ENCODE measurements at places on chromosomes 7 and 10.

GRCh38 chr7:41886262-41886900 lies 183.5 kb upstream of the INHBA start:
- no peak for DNase-seq

- no peak for DNase-seq
Measured at GRCh38 chr7:27367933-27368549, 125.4 kb downstream of the EVX1 start.

DNA sequence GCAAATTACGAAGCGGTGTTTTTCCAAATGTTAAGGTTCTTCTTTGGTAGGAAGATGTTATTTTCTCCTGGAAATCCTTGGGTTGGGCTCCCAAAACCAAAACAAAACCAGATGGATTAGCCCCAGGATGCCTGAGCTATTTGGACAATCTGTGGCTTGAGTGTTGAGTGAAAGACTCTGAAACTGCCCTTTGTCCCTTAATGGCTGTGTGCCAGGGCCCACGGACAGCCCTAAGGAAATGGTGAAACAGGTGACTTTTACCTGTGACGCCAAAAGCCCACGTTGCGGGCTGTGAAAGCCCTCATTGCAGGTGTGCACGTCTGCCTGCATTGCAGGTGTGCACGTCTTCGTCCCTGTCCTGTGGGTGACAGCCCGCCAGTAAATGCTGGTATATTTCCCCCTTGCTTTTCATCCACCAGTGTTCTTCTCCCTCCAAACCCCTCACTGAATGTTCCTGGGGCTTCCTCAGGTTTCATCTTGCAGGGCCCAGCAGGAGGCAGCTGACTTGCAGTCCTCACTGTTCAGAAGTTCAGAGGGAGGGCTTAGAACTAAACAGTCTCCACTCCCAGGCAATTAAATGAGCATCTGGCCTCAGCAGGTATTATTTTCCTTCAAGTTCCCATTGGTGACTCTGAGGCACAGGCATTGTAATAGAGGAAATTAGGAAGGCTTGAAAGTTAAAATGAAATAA lies 10.7 kb downstream of the PFKP start:
- DNase-seq, result no peak

DNA sequence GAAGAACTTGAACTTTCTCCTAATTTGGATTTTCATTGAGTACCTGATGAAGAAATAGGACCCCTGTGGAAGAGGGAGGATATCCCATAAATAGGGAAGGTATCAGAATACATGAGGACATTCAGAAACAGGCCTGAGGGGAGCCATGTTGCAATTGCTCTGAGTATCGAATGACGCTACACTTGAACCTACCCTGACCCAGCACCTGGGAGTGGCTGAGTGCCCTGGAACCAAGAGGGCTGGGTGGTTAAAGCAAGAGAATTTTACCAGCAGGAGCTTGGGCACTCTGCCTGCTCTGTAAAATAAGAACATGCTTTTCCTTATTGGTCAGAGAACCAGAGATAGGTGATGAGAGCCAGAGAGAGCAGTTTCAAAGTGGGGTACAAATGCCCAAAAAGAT lies 7.2 kb downstream of the NEUROD6 start:
- no peak for DNase-seq

- no peak for DNase-seq
Measured at GRCh38 chr10:3421537-3422257, 249.1 kb upstream of the PITRM1 start.

GRCh38 chr10:8663131-8663530 lies 608.6 kb downstream of the GATA3 start:
- DNase-seq, result no peak

- DNase-seq, result no peak
Measured at GRCh38 chr10:108421266-108421665, 1256.8 kb upstream of the SORCS1 start.

DNA sequence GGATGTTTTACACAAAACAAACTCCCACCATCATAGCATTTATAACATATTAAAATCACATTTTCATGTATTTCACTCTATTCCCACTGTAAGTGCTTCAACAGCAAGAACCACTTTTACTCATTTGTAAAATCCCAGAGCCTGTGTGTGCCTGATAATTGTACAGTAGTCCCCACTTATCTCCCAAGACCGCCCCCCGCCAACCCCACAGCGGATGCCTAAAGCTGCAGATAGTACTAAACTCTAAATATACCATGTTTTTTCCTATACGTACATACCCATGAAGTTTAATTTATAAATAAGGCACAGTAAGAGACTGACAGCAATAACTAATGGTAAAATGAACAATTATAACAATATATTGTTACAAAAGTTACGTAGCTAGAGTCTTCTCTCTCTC lies 33.5 kb downstream of the EZH2 start:
- DNase-seq, result no peak

- no peak for DNase-seq
Measured at GRCh38 chr7:26413007-26413691, 121.5 kb downstream of the SNX10 start.

GRCh38 chr10:79266543-79267312 lies 80.5 kb upstream of the PPIF start:
- DNase-seq, result peak; percentile 59

- no peak for DNase-seq
Measured at GRCh38 chr7:30927040-30927439, 15.4 kb downstream of the AQP1 start.

DNA sequence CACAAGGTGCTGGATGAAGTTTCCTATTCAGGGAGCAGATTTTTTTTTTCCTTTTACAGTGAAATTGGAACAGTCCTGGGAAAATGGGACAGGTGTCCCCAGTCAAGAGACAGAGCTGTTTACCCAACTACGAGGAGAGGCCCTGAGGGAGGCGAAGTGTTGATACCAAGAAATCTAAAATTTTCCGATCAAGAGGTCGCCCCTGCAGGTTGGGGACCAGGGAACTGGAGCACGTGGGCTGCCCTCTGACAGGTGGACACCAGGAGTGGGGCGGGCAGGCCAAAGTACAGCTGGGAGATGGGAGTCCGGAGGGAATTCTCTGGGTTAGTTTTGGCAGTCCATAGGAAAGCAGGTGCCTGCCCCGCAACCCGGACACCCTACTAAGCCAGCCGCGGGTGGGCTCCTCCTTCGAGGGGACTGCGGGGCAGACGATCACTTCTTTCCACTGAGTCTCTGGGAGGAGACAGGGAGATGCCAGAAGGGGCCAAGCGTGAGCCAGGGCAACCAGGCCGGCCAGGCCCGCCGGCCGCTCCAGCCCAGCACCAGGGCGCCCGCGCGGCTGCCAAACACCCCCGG lies 965 bp upstream of the CAMK1D start:
- DNase-seq, result no peak

- no peak for DNase-seq
Measured at GRCh38 chr7:36562121-36562520, 162.2 kb downstream of the AOAH start.

DNA sequence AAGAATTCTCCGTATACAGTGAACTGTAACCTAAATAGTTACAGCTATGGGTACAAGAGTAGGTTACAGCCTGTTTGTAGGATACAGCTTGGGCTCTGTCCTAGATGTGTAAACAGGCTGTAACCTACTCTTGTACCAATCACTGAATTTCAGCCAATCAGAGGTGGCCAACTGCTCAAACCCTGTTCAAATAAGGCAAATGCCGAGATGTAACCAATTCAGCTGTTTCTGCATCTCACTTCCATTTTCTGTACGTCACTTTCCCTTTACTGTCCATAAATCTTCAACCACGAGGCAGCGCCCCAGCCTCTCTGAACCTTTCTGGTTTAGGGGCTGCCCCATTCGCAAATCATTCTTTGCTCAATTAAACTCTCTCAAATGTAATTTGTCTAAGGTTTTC lies 8.3 kb upstream of the MMP21 start:
- DNase-seq, result no peak

- no peak for DNase-seq
Measured at GRCh38 chr7:50146692-50147091, 53.6 kb upstream of the ZPBP start.

DNA sequence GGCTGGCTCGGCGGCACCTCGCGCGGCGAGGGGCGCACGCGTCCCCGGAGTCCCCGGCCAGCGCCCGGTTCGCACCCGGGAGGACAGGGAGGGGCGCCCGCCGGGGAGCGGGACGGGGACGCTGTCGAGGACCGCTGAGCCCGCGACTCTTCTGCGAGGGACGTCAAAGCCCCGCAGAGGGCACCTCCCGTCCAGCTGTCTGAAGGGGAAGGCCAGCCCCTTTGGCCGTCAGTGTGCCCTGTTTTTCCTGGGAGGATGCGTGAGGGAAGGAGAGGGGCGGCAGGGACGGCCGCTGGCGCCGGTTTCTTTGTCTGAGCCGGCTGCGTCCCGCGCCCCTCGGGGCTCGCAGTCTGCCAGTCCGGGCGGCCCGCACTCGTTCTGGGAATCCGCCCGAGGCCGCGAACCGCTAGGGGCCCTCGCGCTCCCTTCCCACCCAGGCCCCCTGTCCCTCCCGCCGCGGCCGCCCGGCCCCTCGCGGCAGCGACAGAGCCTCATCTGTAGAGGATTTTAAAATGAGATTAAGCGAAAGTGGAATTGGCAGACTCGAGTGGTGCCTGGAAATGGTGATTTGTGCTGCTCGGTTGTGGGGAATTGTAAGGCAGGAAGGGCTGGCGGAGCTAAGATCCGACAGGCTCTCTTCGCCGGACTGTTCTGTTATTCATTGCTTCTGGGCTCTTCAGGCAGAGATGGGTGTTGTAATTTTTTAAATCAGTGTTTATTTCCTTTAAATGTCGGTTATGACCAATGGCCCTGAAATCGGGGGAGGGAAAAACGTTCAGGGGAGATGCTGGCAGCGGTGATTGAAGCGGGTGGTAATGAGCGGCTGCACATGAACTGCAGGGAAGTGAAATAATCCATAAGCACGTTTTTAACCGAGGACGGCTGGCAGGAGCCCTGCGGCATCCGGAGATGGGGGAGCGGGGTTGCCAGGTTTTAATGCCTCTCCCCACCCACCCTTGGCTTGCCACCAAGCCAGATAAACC lies 618 bp upstream of the RELN start:
- no peak for DNase-seq

DNA sequence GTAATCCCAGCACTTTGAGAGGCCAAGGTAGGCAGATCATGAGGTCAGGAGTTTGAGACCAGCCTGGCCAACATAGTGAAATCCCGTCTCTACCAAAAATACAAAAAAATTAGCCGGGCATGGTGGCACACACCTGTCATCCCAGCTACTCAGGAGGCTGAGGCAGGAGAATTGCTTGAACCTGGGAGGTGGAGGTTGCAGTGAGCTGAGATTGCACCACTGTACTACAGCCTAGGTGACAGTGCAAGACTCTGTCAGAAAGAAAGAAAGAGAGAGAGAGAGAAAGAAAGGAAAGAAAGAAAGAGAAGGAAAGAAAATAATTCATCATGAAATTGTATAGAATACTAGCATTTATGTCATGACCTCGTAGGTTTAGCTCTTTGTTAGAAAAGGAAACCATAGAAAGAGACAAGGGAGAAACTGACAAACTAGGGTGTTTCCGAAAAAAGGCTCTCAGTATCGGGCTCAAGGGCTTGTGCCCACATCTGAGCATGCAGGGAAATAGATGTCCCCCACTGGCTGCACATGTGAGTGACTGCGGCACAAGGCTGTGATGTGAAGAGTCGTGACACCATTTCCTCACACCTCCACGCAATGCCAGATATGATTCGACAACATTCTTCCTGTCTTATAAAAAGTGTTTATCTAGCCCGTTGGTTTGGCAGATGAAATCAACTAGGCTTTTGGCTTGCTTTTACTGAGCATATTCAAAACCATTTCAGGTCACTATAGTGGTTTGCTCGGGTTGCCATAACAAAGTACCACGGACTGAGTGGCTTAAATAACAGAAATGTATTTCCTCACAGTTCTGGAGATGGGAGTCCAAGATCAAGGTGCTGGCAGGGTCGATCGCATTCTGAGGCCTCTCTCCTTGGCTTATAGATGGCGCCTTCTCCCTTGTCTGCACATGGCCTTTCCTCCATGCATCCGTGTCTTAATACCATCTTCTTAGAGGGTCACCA lies 2.0 kb downstream of the SRGN start:
- no peak for DNase-seq

GRCh38 chr7:94170836-94171235 lies 166.7 kb upstream of the BET1 start:
- no peak for DNase-seq

DNA sequence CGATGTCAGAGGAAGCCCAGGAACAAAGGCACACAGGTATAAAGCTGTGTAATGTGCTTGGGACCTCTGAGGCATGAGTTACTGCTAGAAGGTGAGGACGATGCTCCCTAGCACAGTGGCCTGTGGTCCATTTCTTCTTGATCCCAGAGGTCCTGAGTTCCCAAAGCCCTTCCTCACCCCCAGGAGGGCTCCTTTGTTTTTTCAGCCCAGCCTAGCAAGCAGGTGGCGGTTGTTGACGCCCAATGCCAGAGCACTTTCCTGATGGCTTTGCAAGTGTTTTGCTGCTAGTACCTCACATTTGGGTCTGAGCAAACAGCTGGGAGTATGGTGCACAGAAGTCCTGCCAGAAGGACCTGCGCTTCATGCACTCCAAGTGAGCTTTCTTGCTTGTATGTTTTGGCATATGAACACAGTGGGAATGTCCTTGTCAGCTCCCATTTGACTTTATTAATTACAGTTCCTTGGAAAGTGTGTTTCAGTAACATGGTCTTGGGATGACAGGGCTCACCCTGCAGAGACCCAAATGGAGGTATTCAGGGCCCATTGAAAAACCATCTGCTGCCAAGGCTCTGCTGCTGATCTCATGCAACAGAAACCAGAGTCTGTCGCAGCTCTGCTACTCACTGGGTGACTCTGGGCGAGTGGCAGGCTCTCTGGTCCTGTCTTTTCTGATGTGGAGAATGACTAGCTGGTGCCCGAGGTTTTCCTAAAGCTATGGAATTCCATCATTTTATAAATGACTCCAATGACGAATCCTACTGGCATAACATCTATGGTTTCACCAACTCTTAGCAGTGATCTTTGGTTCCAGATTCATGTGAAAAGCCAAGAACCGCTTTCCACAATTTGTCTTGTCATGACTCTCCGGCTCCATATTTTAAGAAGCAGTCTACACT lies 134.9 kb downstream of the ARID5B start:
- no peak for DNase-seq

GRCh38 chr7:54180796-54181195 lies 361.4 kb upstream of the VSTM2A start:
- no peak for DNase-seq

GRCh38 chr7:27091941-27092818 lies 3.6 kb downstream of the HOXA1 start:
- DNase-seq, result no peak

- peak; percentile 63 for DNase-seq
Measured at GRCh38 chr10:72274730-72275350, 1.1 kb downstream of the DDIT4 start.

DNA sequence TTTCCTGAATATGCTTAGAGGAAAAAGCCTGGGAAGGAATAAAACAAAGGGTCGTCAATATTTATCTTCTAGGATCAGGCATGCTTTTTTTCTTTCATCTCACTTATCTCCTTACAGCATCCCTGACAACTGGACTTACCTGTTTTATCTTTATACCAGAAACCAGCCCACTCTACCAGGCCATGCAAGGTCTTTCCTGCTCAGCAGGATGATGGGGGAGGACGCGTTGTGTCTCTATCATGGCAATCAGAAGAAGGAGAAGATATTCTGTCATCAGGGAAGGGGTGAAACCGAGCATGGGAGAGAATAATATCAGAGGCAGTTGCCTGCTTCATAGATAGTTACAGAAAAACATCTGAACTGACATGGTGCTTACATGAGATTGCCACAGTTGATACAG lies 445.6 kb downstream of the DPP6 start:
- no peak for DNase-seq

- DNase-seq, result no peak
Measured at GRCh38 chr10:131205556-131205955, 106.0 kb downstream of the TCERG1L start.

All from C1 segment of cervical spinal cord (tissue), 14 donors.